Activated naive CD8-positive, alpha-beta T cell treated with anti-CD3 and anti-CD28 coated beads for 36 hours (primary cell): ENCODE measurements at places on chromosomes 16 and 17. TPM values are rescaled to one million over a fixed set of nuclear protein-coding genes. Genes with fewer than 3 reads are reported as not detected.

Gene PKMYT1
- 144 TPM for total RNA-seq

DNA sequence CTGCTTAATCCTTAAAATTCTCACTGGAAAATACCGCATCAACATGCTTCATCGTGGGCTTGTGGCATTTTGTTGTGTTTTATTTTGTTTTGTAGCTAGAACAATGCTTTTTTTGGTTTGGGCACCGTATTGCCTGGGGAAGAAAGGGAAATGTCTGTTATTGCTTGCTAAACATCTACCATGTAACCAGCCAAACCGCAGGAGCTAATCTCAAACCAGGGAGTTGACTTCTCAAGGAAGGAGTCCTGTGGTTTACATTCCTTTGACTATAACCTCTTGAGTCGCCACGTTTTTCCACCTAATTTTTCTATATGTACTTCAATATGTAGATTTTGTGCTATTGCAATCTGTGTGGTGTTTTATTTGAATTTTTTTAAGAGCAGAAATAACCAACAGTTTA lies 593.5 kb upstream of the SOX9 start:
- no peak for DNase-seq

- no peak for DNase-seq
Measured at GRCh38 chr16:56613706-56614105, 5.3 kb downstream of the MT2A start.

- DNase-seq, result no peak
Measured at GRCh38 chr17:79255926-79256585, 181.4 kb downstream of the ENGASE start.

Gene COPZ2
- 6.3 TPM for total RNA-seq

DNA sequence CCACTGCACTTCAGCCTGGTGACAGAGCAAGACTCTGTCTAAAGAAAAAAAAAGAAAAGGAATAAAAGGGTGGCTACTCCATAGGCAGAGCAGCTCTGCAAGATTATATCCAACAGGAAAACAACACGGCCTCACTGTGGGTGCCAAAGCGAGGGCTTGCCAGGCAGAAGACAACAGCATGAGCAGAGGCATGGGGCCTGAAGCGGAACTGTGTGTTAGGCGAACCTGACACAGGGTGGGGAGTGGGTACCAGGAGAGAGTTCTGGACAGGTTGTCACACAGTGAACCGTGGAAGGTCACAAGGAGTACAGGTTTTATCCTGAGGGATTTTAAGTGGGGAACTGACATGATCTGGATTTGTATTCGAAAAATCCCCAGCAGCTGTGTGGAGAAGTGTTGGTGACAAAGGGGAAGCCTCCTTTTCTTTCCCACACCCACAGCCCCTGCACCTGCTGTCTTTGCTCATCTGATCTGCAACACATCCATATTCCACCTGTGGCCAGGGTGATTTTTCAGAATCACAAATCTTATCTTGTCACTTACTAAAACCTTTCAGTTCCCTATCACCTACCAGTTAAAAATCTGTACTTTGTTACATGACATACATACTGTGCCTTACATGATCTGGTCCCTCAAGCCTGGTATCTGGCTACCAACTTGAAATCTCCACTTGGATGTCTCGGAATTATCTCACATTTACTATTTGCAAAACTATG lies 23.2 kb upstream of the ARHGAP17 start:
- no peak for DNase-seq
